ENCODE measurements at places on chromosomes 1 and 21.
A peak's percentile ranks its signal among the peaks of the same experiment; 100 is the strongest.

DNA sequence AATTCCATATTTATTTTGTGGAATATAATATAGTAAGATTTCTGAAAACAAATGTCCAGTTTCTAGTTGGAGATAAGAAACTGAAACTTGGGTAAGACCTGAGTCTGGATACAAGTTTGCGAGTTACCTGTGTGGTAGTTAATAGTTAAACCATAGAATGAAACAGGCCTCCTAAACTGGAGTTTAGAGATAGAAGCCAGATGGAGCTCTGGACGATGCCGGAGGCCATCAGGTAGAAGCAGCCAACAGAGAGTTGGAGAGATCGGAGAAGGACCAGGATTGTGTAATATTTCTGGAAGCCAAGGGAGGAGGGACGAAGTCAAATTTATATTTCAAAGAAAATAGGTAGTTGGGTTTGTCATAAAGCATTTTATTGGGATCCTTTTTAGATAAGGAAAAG, 45.1 kb downstream of the ARID1A start:
- no peak for DNase-seq

DNA sequence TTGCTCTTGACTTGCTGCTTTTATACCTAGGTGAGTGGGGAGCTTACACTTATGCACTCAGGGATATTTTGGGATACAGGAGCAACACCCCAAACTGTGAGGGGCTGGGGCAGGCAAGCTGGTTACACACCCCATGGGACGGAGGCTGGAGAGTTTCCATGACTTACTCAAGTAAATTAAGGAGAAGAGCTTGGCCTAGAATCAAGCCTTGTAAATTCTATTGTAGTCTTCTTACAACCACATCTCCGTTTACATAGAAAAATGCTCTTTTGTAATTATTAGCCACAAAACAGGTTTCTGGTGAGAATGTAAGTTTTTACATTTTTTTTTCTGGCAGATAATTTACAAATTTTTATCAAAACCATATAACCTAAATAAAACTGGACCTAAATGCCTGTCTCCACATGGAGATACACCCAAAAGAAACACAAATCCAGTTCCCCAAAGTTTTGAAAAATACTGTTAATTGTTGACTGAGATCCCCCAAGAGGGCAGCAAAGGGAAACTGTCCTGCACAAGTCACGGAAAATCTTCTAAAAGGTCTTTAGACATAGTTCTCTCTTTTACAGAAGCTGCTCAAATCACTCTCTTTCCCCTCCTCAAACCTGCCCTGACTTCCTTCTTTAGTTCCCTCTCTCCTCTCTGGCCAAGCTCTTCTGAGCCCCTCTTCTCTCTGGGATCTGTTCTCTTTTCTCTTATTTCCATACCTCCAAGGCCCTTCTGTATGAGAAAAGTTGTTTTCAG, 134.0 kb downstream of the HIVEP3 start:
- peak; percentile 80 for DNase-seq

DNA sequence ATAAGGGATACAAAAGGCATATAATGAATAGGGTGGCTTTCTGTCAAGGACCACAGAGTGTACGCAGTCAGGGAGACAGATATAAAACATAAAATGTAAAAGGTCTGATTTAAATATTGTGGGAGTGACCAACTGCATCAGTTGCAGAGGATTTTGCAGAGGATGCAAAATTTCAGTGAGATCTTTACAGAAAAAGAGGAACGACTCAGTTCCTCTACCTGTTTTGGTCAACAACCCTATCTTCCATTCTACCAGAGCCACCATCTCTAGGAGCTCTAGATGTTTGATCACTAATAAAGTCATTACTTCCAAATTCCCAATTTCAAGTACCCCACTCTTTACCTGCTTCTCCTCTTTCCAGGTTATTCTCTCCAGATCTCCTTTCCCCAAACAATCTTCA, 16.5 kb downstream of the SOD1 start:
- no peak for DNase-seq

DNA sequence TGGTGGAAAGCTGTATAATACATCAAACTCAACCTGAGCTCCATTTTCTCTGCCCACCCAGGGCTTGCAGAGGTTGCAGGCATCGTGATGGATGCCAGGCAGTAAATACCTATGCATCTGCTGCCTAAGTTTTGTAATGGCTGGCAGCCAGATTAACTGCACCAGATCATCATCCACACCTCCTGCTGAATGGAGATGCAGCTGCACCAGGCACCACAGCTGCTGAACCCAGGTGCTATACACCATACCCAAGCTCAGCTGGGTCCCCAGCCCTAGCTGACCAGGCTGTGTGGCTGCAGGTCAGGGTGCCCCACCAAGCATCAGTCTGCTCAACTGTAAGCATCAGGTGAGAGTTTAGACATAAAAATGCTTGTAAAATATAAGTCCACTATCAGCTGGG, 6.7 kb upstream of the SNAPIN start:
- DNase-seq = no peak

GRCh38 chr1:27489501-27489972, 430 bp downstream of the WASF2 start:
- DNase-seq = peak; percentile 27

- DNase-seq = no peak
Measured at GRCh38 chr1:54122992-54123391, 29.8 kb downstream of the CDCP2 start.

DNA sequence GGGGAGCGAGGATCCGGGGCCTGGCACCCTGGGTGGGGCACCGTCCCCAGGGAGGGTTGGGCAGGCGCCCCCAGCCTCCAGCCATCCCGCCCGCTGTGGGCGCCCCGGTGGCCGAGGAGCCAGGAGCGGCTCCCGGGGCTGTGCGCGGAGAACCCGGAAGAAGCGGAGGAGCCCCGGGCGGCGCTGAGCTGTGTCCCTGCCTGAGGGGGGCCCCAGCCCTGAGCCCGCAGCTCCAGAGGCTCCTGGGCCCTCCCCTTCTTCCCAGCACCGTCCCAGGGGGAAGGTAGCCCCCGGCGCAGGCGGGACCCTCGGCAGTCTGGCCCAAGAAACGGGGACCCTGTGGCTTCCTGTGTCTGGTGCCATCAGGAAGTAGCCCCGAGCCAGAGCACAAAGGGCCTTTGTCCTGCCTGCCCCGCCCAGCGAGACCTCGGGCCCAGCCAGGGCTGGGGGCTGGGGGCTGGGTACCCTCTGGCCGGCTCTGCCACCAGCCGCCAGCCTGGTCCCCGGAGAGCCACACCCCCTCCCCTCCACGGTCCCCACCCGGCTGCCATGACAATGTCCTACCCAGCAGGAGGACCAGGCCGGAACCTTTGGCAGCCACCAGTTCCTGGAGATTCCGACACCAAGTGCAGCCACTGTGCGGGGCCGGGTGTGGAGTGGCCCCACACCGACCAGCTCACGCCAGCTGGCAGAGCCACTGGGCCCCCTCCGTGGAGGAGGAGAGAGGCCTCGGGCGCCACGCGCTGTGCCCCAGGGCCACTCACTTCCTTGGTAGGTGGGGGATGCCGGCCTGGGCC, 15.6 kb upstream of the TTLL10 start:
- DNase-seq = peak; percentile 16

DNA sequence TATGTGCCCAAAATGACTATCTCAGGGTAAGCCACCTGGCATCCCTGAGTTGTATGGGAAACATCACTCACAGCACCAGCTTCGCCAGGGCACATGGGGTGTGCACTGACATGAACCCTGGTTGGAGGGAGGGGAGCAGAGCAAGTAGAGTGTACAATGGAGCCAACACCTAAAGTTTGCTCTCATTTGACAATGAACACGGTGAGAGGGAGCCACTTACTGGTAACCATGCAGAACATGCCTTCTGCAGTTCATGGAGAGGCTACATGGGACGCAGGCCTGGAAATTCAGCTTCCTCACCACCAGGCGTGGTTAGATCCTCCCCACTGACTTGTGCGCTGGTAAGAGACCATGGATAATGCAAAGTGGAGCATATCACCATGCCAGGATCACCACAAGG, 10.0 kb upstream of the CPLANE2 start:
- DNase-seq = no peak

- DNase-seq = no peak
Measured at GRCh38 chr21:38402795-38403194, 95.5 kb downstream of the ERG start.
